Activated T-cell treated with anti-CD3 and anti-CD28 coated beads for 1 hour (primary cell): ENCODE measurements at places on chromosomes 16 and 17.
A peak's percentile ranks its signal among the peaks of the same experiment; 100 is the strongest.

DNA sequence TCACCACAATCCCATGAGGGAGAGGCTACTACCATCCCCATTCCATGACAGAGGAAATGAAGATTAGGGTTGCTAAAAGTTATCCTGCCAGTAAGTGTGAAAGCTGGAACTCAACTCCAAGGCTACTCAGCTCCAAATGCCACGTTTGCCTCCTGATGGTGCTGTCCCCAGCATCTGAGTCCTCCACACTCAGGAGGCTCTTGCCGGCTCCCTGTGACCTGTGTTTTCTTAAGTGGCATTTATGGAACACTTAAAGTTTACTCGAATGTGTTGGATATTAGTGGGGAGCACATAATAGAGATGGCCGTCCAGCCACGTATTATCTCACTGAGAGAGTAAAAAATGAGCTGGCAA lies 267.9 kb downstream of the CBLN1 start:
- DNase-seq = no peak

DNA sequence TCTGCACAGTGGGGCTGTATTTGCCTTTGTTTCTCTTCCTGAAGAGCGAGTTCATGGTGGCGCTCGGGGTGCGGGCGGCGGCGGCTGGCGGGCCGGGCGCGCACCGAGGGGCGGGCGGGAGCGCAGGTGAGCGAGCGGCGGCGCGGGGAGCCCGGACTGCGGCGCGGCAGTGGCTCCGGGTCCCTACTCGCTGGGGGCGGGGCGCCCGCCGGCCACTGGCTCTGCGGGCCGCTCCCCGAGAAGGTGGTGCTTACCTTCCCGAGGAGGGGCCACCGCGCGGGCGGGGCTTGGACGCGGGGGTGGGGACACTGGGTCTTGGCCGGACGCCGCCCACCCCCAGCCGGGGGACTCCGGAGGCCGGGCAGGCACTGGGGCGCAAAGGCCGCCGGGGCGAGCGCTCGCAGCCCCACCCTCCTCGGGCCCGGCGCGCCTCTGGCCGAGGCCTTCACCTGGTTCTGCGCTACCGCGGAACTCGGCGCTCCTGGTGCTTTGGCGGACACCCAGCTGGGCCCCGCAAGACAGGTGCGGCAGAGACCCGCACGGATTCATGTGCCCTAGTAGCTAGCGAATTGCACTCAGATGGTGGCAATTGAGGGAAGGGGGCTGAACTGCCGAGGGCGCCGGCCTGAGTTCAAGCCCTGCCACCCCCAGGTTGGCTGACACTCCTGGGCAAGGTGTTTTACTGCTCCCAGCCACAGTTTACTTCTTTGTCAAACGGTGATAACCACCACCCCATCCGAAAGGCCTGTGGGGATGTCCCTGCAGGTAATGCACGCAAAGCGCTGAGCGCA lies at the start of gene PPL:
Gene PPL, minus strand, starts transcription at position 158 of the 791 bp plus-strand sequence. Its CDS starts 103 bp downstream, at position 55.
- no peak for DNase-seq

- DNase-seq = peak; percentile 66
Measured at GRCh38 chr17:34980681-34981537, 597 bp downstream of the LIG3 start.

DNA sequence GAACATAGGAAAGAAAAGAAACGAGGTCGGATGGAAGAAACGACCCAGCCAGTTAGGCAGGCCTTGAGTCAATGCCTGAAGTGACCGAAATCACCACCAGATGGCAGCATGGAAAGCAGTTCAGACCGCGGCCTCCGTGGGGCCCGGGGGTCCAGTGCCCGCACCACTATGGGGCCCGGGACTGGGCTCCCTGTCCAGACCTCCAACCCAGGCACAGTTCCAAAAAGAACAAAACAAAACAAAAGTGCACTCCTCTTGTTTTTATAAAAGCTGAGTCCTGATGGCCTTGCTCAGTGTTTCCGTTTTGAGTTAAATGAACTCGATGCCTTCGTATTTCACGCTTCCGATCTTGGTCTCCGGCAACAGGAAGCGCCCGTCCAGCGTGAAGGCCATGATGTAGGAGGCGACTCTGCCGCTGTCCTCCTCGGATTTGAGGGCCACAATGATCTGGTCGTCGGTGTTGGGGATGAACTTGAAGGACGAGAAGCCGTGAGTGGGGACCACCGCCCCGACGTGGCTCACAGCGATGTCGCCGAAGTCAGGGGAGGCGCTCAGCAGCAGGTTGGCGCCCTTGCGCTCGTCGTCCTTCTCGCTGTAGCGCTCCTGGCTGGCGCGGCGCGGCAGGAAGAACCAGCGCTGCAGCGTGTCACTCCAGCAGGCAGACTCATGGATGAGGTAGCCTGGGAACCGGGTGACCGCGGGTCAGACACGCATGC lies 13.7 kb upstream of the LGALS3BP start:
- peak; percentile 52 for DNase-seq

GRCh38 chr16:71406724-71407123 lies 35.1 kb downstream of the TLE7 start:
- no peak for DNase-seq

DNA sequence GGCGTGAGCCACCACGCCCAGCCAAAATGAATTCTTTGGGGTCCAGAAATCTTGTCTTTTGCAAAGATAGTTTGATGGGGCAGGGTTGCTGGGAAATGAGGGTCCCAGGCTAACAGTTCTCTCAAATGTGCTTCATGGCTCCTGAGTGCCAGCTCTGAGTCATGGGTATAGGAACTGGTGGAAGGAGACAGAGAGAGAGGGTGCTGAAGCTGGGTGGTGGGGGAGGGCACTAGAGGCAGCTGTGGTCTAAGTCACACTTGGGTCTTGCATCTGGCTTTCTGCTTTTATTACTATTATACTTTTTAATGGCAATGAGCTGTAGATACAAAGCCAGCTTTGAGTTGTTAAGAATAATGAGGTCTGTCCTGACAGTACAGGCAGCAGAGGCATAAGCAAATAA lies 54.6 kb downstream of the PRKCA start:
- DNase-seq = no peak

- DNase-seq = no peak
Measured at GRCh38 chr16:11250786-11251524, 5.0 kb downstream of the SOCS1 start.

GRCh38 chr17:12431188-12431587 lies 234.5 kb upstream of the MYOCD start:
- DNase-seq = no peak

GRCh38 chr17:263271-263670 lies 81.8 kb upstream of the DOC2B start:
- no peak for DNase-seq

- DNase-seq = no peak
Measured at GRCh38 chr16:48608452-48608851, 1.5 kb downstream of the N4BP1 start.

GRCh38 chr17:39794249-39794970 lies 56.7 kb downstream of the GRB7 start:
- no peak for DNase-seq

GRCh38 chr17:66506641-66507040 lies 204.2 kb downstream of the PRKCA start:
- no peak for DNase-seq

DNA sequence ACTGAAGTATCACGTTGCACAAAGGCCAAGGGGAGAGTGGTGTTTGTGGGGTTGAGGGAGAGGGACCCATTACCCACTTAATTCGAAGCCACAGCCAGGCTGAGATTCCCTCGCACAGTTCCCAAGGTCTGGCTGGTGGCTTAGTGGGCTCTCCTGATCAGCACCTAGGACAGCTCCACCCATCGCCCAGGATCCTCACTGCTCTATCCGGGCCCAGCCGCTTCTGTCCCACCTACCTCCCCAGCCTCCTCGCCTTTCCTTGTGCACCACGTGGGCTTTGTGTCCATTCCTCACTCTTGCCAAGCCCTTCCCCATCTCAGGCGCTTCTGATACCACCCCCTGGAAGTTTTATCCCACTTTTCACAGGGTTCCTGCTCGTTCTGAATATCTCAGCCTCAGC lies 163.5 kb downstream of the CCT6B start:
- no peak for DNase-seq

DNA sequence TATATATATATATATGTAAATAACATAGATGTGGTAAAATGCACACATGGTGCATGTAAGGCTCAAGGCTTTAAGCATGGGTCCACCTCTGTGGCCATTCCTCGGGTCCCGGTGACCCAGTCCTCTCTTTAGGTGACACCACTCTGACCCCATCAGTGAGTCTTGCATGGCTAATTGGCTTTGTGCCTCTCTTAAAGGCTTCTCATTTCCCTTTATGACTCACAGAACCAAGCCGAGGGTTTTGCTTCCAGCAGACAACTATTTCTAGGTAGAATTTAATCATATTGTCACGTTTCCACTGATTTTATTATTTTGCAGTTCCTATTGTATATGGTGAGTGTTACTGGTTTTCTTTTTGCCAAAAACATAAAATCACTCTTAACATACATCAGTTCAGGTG lies 59.7 kb downstream of the PLCG2 start:
- no peak for DNase-seq

- no peak for DNase-seq
Measured at GRCh38 chr17:66459811-66460270, 157.4 kb downstream of the PRKCA start.

DNA sequence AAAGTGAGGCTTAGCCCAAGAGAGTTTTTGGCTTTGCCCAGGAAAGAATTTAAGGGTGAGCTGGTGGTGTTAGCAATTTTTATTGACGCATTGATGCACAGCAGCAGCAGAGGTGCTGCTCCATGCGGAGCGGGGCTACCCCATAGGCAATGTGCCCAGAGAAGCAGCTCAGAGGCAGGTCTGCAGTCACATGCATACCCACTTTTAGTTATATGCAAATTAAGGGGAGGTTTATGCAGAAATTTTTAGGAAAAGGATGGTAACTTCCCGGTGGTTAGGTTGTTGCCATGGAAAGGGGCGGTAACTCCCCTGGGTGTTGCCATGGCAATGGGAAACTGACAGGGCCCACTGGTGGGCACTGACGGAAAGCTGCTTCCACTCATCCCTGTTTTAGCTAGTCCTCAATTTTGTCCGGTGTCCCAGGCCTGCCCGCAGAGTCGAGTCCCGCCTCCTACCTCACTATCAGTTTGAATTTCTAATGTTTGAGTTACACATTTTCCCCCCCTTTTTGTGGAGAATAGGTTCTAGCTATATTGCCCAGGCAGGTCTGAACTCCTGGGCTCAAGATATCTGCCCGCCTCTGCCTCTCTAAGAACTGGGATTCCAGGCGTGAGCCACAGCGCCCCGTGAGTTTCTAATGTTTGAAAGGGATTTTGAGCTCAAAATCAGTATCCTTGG lies 10.4 kb upstream of the GJD3 start:
- DNase-seq = no peak

- DNase-seq = no peak
Measured at GRCh38 chr16:88868974-88869672, 2.7 kb upstream of the PABPN1L start.

- DNase-seq = no peak
Measured at GRCh38 chr17:74530831-74531150, 484 bp downstream of the CD300LB start.

DNA sequence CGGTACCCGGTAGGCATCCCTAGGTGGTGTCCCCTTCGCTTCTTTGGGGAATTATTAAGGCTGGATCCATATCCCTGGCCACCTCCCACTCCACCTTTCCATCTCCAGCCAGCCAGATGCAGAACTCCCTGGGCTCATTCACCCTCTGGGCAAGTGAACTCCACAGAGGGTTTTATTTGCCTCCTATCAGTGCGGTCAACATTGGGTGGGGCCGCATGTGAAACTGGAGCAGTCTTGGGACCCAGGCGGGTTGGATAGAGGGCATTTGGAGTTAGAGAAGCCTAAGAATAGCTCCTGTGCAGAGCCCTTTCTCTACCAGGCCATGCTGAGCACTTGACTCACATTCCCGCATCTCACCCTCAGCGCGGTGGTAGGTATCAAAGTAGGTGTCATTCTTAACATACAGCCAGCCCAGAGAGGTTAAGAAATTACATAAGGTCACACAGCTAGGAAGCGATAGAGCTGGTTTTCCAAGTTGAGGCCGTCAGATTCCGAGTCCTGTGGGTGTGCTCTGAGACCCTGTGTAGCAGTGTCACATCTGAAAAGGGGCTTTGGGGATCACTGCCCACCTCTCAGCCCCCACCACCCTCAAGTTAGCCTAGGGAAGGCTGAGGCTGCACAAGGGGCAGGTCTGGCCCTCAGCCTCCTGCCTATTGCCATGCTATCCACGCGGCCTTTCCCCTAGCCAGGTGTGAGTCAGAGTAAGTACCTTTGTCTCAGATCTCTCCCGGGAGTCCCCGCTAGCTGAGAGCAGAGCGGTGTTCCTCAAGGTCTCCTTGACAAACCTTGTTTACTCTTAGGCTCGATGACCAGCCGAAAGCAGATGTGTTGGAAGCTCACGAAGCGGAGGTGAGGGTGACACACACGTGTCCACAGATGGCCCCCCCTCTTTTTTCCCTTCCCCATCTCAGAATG lies 26.9 kb upstream of the LGALS9 start:
- DNase-seq = no peak

- no peak for DNase-seq
Measured at GRCh38 chr17:71850812-71851211, 270.0 kb upstream of the SOX9 start.

GRCh38 chr16:3158026-3158509 lies 23.2 kb downstream of the ZNF213 start:
- DNase-seq = no peak

GRCh38 chr17:45641541-45641940 lies 142.6 kb upstream of the CRHR1 start:
- no peak for DNase-seq

DNA sequence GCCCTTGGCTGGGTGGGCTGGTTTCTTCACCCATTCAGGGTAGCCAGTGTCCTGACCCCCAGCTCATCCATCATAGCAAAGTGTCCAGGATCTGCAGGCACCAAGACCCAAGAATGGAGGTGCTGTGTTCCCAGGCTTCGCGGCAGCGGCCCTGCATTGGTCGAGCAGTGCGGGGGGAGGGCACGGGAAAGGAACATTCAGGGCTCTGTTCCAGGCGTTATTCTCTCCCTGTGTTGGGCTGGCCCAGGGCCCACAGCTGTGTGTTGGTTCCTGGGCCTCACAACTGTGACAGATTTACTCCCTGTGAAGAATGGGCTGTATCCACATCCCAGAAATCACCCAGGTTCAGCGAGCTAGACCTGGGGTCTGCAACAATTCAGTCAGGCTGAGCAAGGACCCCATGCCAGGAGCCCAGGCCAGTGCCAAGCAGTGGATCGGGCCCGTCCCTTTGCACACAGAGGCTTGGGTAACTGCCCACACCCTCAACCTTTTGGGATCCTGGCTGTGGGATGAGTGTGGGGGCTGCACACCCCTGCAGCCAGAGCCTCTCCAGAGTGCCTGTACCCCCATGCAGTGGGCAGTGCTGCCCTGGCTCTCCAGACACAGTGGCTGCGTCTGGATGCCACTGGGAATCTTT lies 10.0 kb downstream of the GPT2 start:
- DNase-seq = no peak

GRCh38 chr17:35448899-35449227 lies 297 bp upstream of the SLFN13 start:
- no peak for DNase-seq

GRCh38 chr16:89553733-89554132 lies 6.7 kb upstream of the RPL13 start:
- no peak for DNase-seq

GRCh38 chr17:6072157-6072556 lies 2.0 kb downstream of the WSCD1 start:
- DNase-seq = no peak

- no peak for DNase-seq
Measured at GRCh38 chr16:13453938-13454553, 465.9 kb upstream of the ERCC4 start.

- no peak for DNase-seq
Measured at GRCh38 chr16:4378999-4379690, 7.5 kb downstream of the VASN start.

- no peak for DNase-seq
Measured at GRCh38 chr17:69918164-69918563, 156.9 kb upstream of the KCNJ16 start.
